Ureter (tissue), 1 donor: ENCODE measurements at places on chromosomes 3 and 15. TPM values are rescaled to one million over a fixed set of nuclear protein-coding genes. Genes with fewer than 3 reads are reported as not detected.

Gene CACNA2D3
- total RNA-seq, result 8.3 TPM

Gene SNTN
- total RNA-seq, result not detected

Gene CRTAP
- 167 TPM for total RNA-seq

Gene CCDC54
- total RNA-seq, result not detected

Gene SPINT1
- total RNA-seq, result 138 TPM

Gene PDCD7
- total RNA-seq, result 25.9 TPM

Gene RPN1
- 180 TPM for total RNA-seq

Gene RNU6-1
- total RNA-seq, result not detected

Gene P4HTM
- 47.2 TPM for total RNA-seq

Gene CYP1A1
- total RNA-seq, result not detected

Gene AEN
- total RNA-seq, result 17.4 TPM

Gene LRTM1
- total RNA-seq, result not detected

Gene KY
- total RNA-seq, result 2.0 TPM

Gene LRCH3
- total RNA-seq, result 82.9 TPM

Gene BFSP2
- not detected for total RNA-seq

Gene HAPLN3
- 8.5 TPM for total RNA-seq

Gene ZNF660
- total RNA-seq, result 7.5 TPM
